ENCODE measurements at places on chromosomes 7 and 10. TPM values are rescaled to one million over a fixed set of nuclear protein-coding genes. Genes with fewer than 3 reads are reported as not detected.

The HIBADH gene
- 11.5 TPM for total RNA-seq

The NRP1 gene
- 3.4 TPM for total RNA-seq

The GRID1 gene
- total RNA-seq, result not detected

The WDR11 gene
- 71.5 TPM for total RNA-seq

The SLC29A4 gene
- total RNA-seq, result 0.12 TPM

The GOLGA7B gene
- 5.3 TPM for total RNA-seq

The UCMA gene
- not detected for total RNA-seq

The PLEKHS1 gene
- 0.22 TPM for total RNA-seq

The CALML3 gene
- not detected for total RNA-seq

The C10orf105 gene
- 0.42 TPM for total RNA-seq

Data from T-helper 1 cell treated with Interleukin-12 subunit alpha and Interleukin-12 subunit beta and Interleukin-4 antibody, amounts not matched to agents 30 ng/mL and 1 ng/mL, for 36 hours (primary cell).